GM12878 (cell line): ENCODE measurements at places on chromosomes 3 and 15. TPM values are rescaled to one million over a fixed set of nuclear protein-coding genes. Genes with fewer than 3 reads are reported as not detected.

GRCh38 chr3:99249627-99250026, 348.1 kb upstream of the DCBLD2 start:
- no peaks in the 10 kb centered on the region for H3K4me1 ChIP-seq
- no peak for DNase-seq
- H3K36me3 ChIP-seq: no peaks in the 10 kb centered on the region
- H3K27me3 ChIP-seq: no peaks in the 10 kb centered on the region

The EXD1 gene
- not detected in 2 replicates for total RNA-seq

GRCh38 chr3:193165431-193166120, 75.4 kb upstream of the PLAAT1 start:
- no peaks in the 10 kb centered on the region for H3K4me1 ChIP-seq
- H3K4me3 ChIP-seq: no peak overlapping the region
- no peak for DNase-seq
- H3K27me3 ChIP-seq: no peaks in the 10 kb centered on the region
- no peak overlapping the region for H3K27ac ChIP-seq

- no peak overlapping the region for H3K4me3 ChIP-seq
- no peak overlapping the region for H3K27ac ChIP-seq
- no peak for DNase-seq
- no peaks in the 10 kb centered on the region for H3K36me3 ChIP-seq
- no peaks in the 10 kb centered on the region for H3K27me3 ChIP-seq
- H3K4me1 ChIP-seq: no peaks in the 10 kb centered on the region
Measured at GRCh38 chr3:25957026-25957425, 167.1 kb downstream of the OXSM start.

GRCh38 chr3:13174011-13174802, 101.0 kb upstream of the IQSEC1 start:
- H3K27me3 ChIP-seq: no peaks in the 10 kb centered on the region; the same call in 1 of the 2 replicates
- no peak for DNase-seq
- no peak overlapping the region for H3K27ac ChIP-seq
- no peaks in the 10 kb centered on the region for H3K36me3 ChIP-seq

DNA sequence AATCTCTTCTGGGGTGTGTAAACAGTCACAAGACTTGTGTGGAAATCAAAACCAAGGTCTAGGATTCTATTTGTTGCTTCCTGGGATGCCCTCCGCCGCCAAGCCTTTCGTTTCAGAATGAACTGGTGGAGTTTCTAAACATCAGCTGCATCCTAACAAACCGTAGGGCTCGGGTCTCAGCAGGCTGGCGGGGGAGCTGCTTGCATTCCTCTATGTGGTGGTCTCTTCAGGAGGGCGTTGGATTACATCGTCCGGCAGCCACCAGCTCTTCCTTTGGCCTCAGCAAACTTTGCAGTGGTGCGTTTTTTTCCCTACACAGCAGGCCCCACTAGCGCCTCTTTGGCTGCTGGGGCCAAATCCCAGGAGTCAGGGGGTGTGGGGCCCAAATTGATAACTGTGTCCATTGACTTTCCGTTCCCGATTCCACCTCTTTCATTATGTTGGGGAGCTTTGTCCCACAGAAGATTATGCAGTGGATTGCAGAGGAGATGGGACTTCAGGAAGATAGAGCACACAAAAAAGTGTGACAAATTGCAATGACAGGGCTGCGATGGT, 390.0 kb upstream of the NR2F2 start:
- H3K4me1 ChIP-seq: no peaks in the 10 kb centered on the region
- no peak for DNase-seq
- no peak overlapping the region for H3K27ac ChIP-seq
- no peak overlapping the region for H3K4me3 ChIP-seq

DNA sequence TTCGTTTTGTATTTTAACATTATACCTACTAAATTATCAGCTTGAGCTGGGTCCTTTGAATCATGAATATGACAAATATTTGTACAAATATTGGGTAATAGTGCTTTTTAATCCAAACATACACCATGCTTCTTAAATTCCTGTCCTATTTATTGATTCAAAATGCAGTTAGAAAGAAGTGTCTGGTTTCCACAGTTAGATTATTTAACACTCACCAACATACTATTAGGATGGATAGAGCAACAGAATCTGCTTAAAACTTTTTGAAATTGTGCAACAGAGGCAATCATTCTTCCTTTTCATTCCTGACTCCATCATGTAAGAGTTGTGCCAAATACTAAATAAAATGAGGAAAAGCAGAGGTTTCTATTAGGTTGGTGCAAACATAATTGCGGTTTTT, 281.2 kb downstream of the LSAMP start:
- no peak overlapping the region for H3K27ac ChIP-seq
- DNase-seq: no peak
- no peaks in the 10 kb centered on the region for H3K27me3 ChIP-seq
- H3K36me3 ChIP-seq: no peaks in the 10 kb centered on the region

The MUC13 gene
- total RNA-seq: 0.80 and 0.92 TPM in 2 replicates

GRCh38 chr3:135871311-135871710, 94.2 kb upstream of the PPP2R3A start:
- no peak for DNase-seq
- no peak overlapping the region for H3K4me3 ChIP-seq
- no peak overlapping the region for H3K27ac ChIP-seq
- no peaks in the 10 kb centered on the region for H3K27me3 ChIP-seq
- no peaks in the 10 kb centered on the region for H3K4me1 ChIP-seq
- H3K36me3 ChIP-seq: no peaks in the 10 kb centered on the region

DNA sequence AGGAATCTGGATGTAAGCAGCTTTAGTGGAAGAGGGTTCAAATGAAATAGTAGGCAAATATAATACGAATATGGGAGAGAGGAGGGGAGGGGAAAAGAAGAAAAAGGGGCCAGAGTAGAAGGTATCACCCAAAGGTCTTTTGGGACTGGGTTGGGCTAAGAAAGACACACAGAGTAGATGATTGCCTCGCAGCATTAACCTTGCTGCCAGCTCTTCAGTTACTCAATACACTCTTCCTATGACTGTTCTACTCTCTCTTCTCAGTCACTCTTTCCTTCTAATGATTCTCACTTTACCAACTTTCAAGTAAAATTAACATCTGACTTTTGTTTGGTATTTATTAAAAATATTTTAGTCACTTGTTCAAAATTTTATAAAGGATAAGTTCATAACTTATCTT, 52.8 kb downstream of the CLASP2 start:
- peaks cover 2% of the 10 kb centered on the region; the same call in 1 of the 2 replicates for H3K4me1 ChIP-seq
- H3K27me3 ChIP-seq: no peaks in the 10 kb centered on the region
- no peak for DNase-seq
- H3K36me3 ChIP-seq: no peaks in the 10 kb centered on the region; the same call in 1 of the 2 replicates
- no peak overlapping the region for H3K27ac ChIP-seq

The CCR1 gene
- 6.4 and 7.3 TPM in 2 replicates for total RNA-seq

- no peaks in the 10 kb centered on the region for H3K27me3 ChIP-seq
- no peak for DNase-seq
- no peaks in the 10 kb centered on the region for H3K4me1 ChIP-seq
Measured at GRCh38 chr3:149701977-149702350, 44.1 kb upstream of the WWTR1 start.

DNA sequence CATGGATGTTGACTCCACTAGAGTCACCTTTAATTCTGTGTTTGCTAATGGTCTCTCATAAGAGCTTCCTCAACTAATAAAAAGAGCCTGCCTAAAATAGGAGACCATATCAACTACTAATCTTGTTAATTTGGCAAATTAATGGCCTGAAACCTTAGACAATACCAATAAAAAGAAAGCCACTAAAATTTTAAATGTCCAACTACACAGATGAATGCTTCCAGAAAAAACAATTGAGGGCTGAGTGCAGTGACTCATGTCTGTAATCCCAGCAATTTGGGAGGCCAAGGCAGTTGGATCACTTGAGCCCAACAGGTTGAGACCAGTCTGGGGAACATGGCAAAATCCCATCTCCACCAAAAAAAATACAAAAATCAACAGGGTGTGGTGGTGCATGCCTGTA, 230.9 kb downstream of the NSUN3 start:
- no peaks in the 10 kb centered on the region for H3K36me3 ChIP-seq
- H3K27ac ChIP-seq: no peak overlapping the region
- H3K4me1 ChIP-seq: no peaks in the 10 kb centered on the region
- DNase-seq: no peak

DNA sequence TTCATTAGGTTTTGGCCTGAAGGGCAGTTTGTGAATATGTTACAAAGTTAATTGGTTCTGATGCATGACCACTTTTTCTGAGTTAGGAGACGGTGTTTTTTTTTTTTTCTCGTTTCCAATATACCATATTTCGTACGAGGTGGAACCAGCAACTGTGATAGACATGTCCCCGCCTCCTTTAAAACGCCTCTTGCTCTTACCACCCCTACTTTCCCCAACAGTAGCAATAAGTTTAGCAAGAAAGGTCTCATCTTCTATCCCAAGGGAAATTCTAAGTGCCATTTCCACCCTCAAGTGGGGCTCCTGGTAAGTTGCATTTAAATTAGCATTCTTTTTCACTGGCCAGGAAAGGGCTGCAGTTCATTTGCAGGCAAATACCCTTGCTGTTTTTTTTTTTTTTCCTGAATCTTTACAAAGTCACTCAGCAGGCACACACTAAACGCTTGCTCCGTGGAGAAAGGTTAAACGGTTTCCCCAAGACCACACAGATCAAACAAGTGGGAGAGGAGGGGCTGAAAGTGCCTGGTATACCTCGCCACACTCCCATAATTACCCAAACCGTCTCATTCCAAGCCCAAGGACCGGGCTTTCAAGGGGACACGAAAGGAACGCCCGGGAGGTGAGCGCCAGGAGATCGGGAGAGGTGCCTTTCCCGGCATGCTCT, 39.5 kb upstream of the MGA start:
- DNase-seq: no peak
- H3K27me3 ChIP-seq: no peaks in the 10 kb centered on the region
- H3K4me3 ChIP-seq: peak overlapping the region; percentile 68
- H3K27ac ChIP-seq: no peak overlapping the region

- no peaks in the 10 kb centered on the region for H3K27me3 ChIP-seq
- no peak overlapping the region for H3K27ac ChIP-seq
- no peak overlapping the region for H3K4me3 ChIP-seq
Measured at GRCh38 chr3:178325330-178325729, 210.9 kb upstream of the KCNMB2 start.

The TRPM1 gene
- 0.16 TPM in 1 of 2 replicates, not detected in the other for total RNA-seq

- DNase-seq: no peak
- H3K36me3 ChIP-seq: no peaks in the 10 kb centered on the region
- no peak overlapping the region for H3K4me3 ChIP-seq
- no peak overlapping the region for H3K27ac ChIP-seq
- no peaks in the 10 kb centered on the region; the same call in 1 of the 2 replicates for H3K4me1 ChIP-seq
Measured at GRCh38 chr3:52280050-52280461, 1.6 kb upstream of the WDR82 start.

The GOLGA6B gene
- not detected in 2 replicates for total RNA-seq

GRCh38 chr3:61875046-61875844, 313.9 kb downstream of the PTPRG start:
- no peaks in the 10 kb centered on the region for H3K36me3 ChIP-seq
- no peak overlapping the region for H3K27ac ChIP-seq
- H3K4me3 ChIP-seq: no peak overlapping the region
- DNase-seq: no peak
- no peaks in the 10 kb centered on the region for H3K27me3 ChIP-seq

GRCh38 chr3:6921066-6921465, 60.2 kb downstream of the GRM7 start:
- no peaks in the 10 kb centered on the region for H3K36me3 ChIP-seq
- DNase-seq: no peak
- H3K4me1 ChIP-seq: no peaks in the 10 kb centered on the region
- no peak overlapping the region for H3K4me3 ChIP-seq
- H3K27ac ChIP-seq: no peak overlapping the region

DNA sequence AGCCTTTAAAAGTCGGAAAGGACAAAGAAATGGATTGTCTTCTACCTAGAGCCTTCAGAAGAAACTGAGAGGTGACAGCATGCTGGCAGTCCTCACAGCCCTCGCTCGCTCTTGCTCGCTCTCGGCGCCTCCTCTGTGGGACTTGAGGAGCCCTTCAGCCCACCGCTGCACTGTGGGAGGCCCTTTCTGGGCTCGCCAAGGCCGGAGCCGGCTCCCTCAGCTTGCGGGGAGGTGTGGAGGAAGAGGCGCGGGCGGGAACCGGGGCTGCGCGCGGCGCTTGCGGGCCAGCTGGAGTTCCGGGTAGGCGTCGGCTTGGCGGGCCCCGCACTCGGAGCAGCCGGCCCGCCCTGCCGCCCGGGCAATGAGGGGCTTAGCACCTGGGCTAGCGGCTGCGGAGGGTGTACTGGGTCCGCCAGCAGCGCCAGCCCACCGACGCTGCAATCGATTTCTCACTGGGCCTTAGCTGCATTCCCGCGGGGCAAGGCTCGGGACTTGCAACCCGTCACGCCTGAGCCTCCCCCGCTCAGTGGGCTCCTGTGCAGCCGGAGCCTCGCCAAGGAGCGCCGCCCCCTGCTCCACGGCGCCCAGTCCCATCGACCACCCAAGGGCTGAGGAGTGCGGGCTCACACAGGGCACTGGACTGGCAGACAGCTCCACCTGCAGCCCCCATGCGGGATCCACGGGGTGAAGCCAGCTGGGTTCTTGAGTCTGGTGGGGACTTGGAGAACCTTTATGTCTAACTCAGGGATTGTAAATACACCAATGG, 953.8 kb upstream of the GBE1 start:
- H3K4me1 ChIP-seq: no peaks in the 10 kb centered on the region
- no peaks in the 10 kb centered on the region for H3K36me3 ChIP-seq
- no peaks in the 10 kb centered on the region for H3K27me3 ChIP-seq
- DNase-seq: no peak
- no peak overlapping the region for H3K4me3 ChIP-seq

DNA sequence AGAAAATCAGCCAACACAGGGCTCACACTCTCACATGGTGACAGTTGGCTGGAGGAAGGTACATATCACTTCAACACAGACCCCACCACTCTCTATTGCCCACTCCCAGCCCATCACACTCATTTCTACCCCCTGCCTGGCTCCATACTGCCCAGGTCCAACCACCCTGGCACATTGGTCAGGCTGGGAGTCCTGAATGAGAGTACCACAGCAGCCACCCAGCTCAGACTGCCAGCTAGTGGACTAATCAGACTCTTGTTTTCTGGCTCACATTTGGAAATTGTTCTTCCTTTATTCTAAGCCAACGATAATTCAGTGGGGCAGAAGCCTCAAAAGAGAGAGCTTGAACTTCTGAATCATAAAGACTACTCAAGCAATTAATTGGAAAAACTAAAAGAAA, 20.0 kb downstream of the MRPL46 start:
- H3K36me3 ChIP-seq: no peaks in the 10 kb centered on the region
- no peaks in the 10 kb centered on the region for H3K27me3 ChIP-seq
- H3K4me3 ChIP-seq: no peak overlapping the region
- no peak overlapping the region for H3K27ac ChIP-seq
- DNase-seq: no peak

The ONECUT1 gene
- total RNA-seq: 0.11 and 0.28 TPM in 2 replicates

GRCh38 chr3:193843474-193844301, 250.7 kb downstream of the OPA1 start:
- no peak overlapping the region for H3K27ac ChIP-seq
- peak; percentile 36 for DNase-seq
- H3K36me3 ChIP-seq: no peaks in the 10 kb centered on the region
- H3K4me1 ChIP-seq: peaks cover 11% of the 10 kb centered on the region
- H3K4me3 ChIP-seq: no peak overlapping the region

The CYP8B1 gene
- 0.08 and 0.24 TPM in 2 replicates for total RNA-seq

The SQOR gene
- total RNA-seq: 34.4 and 39.9 TPM in 2 replicates

DNA sequence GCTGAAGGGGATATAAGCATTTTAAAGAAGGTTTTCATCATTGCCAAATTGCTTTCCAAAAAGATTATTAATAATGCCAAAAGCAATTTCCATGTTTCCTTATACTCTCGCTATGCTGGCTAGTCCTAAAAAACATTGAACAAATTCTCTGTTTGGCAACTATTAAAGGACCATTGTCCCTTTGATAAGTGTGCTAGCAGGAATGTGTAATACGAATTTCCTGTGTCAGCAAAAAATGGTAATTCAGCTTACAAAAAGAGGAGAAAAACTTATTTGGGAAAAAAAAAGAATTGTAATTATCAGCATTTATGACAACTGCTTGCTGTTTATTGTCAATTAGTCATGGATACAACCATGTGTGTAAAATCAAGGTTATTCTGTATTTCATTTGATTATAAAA, 138.6 kb downstream of the TBL1XR1 start:
- no peak overlapping the region for H3K27ac ChIP-seq
- no peaks in the 10 kb centered on the region for H3K27me3 ChIP-seq
- no peaks in the 10 kb centered on the region for H3K36me3 ChIP-seq
